Neural progenitor cell (in vitro differentiated cells): ENCODE measurements at places on chromosomes 12 and 14.
A peak's percentile ranks its signal among the peaks of the same experiment; 100 is the strongest.

- no peak for DNase-seq
Observed at GRCh38 chr12:101493556-101493955, 18.4 kb downstream of the SPIC start.

DNA sequence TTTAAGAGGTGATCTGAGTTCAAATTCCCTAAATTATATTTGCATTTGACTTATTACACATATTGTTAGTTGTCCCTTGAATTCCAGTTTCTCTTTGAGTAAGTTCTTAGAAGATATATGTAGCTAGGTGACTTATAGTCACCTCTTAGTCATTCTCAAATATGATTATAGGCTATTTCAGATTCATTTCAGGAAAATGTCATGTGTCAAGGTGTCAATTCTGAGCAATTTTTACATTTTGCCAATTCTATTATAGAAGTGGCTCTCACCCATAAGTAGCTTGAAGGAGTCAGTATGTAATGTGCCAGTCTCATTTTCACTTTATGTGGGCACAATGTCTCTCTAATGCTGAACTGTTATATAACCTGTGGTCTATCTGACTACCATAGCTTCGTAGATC lies 623.4 kb downstream of the DIO2 start:
- DNase-seq, result no peak

DNA sequence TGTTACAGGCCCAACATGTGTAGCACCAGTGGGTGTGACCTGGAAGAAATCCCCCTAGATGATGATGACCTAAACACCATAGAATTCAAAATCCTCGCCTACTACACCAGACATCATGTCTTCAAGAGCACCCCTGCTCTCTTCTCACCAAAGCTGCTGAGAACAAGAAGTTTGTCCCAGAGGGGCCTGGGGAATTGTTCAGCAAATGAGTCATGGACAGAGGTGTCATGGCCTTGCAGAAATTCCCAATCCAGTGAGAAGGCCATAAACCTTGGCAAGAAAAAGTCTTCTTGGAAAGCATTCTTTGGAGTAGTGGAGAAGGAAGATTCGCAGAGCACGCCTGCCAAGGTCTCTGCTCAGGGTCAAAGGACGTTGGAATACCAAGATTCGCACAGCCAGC lies 8.6 kb downstream of the BCL2L14 start:
- no peak for DNase-seq

- peak; percentile 78 for DNase-seq
Observed at GRCh38 chr12:102885043-102885932, 31.8 kb downstream of the PAH start.

GRCh38 chr12:130281153-130281799 lies 56.4 kb upstream of the PIWIL1 start:
- DNase-seq, result peak; percentile 74
